ENCODE measurements at places on chromosomes 2 and 18.

- DNase-seq, result no peak
These were observed 45.3 kb upstream of the TANC1 start for GRCh38 chr2:158923180-158923594.

- DNase-seq, result no peak
These were observed 85.0 kb upstream of the TACR1 start for GRCh38 chr2:75284345-75284744.

- DNase-seq, result no peak
These were observed 67.3 kb downstream of the KYNU start for GRCh38 chr2:142944721-142945120.

DNA sequence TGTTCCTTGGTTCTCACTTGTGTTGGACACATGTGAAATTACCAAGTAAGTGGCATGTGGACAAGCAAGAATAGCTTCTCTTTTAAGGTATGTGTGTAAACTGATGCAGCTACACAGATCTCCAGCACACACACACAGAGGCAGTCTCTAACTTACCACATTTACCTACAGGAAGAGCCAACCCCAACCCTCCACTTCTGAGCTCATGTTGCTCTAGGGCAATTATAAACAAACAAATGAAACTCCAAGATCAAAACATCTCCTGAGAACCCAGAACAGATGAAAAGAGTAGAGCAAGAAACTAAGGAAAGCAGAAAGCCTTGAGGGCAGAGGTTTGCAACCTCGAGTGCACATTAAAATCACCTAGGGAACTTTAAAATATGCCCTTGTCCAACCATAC lies 16.0 kb upstream of the TMEM37 start:
- no peak for DNase-seq

GRCh38 chr2:54423213-54423612 lies 32.9 kb upstream of the SPTBN1 start:
- DNase-seq, result no peak

- peak; percentile 17 for DNase-seq
These were observed 37.2 kb downstream of the CREG2 start for GRCh38 chr2:101349893-101350662.

GRCh38 chr2:165610591-165611029 lies 141.1 kb downstream of the CSRNP3 start:
- no peak for DNase-seq

DNA sequence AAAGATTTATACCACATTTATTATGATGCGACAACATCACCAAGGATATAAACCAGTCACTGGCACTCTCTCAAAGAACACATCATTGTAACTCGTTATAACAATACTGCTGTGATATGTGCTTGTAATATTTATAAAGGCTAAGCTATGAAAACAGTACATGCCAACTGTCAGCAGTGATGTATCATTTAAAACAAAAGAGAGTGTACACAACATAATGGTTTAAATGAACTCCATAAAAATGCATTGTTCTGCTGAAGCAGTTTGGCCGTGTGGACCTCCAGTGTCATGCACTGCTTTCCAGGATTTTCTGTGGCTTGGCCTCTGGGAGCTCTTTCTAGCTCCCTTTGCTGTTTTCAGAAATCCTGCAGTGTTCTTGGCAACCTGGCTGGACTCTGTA lies 215.6 kb downstream of the MTX2 start:
- DNase-seq, result no peak

DNA sequence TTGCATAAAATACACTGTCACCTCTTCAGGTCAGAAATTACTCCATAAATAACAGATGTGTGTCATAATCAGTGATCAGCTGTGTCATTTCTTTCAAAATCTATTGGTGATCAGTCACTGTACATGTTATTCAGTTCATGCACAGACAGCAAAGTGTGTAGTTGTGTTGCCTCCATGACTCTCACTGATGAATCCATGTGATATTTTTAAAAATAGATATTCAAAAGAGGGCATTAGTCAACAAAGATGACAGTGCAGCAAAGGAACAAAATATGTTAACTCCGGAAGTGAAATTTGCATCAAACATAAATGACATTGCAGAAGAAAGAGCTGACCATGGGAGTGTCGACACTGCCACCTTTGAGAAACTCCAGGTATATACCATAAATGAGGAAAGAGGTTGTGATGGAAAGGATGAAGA lies 17.1 kb upstream of the MCM6 start:
- DNase-seq, result no peak

DNA sequence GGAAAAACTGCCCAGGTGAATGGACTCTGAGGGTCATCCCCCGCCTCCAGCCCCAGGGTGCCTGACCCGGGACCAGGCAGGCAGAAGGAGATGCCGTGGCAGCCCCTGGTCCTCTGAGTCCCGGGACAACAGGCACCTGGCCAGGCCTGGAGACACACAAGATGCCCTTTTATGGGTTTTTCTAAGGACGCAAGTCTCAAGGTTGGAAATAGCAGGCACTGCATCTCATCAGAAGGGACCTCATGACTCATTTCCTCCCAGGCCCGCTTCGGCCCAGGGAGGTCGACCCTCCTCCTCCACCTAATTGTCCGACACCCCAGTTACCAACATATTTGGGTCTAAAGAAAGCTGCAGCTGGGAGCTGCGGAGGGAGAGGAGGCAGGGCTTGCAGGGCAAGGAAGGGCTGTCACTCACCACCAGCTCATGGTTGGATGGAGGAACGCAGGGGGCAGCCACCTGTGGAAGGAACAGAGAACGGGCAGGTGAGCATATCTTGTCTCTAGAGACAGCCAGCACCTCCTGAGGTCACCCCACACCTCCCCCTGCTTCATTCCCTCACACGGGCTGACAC lies 82.9 kb downstream of the TNS1 start:
- no peak for DNase-seq

- DNase-seq, result no peak
These were observed 2.8 kb downstream of the FOSL2 start for GRCh38 chr2:28395334-28396061.

DNA sequence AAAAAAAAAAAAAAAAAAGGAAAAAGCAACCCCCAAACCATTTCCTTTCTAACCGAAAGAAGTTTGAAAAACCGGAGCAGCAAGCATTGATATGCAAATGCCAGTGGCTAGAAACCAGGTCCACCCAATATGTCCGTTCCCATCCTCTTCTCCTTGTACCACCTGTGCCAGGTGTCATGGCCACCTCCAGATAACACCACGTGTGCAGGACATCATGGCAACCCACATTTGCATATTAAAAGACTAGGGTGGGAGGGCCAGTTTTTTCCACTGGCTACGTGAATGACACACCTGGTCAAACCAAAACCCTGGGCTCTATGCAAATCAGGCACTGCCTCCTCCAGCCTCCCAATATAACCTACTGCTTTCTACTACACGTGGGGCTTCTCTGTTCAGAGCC lies 303.3 kb upstream of the GULP1 start:
- no peak for DNase-seq

GRCh38 chr2:196601430-196602306 lies 37.8 kb upstream of the CCDC150 start:
- DNase-seq, result no peak

- peak; percentile 52 for DNase-seq
These were observed 32.8 kb downstream of the GRHL1 start for GRCh38 chr2:9984217-9984739.

- no peak for DNase-seq
These were observed 490.7 kb downstream of the EIPR1 start for GRCh38 chr2:2886922-2887321.

Measured in activated CD4-positive, alpha-beta memory T cell treated with anti-CD3 and anti-CD28 coated beads for 36 hours (primary cell).